HFFc6 (cell line): ENCODE measurements at places on chromosomes 4 and X.
A peak's percentile ranks its signal among the peaks of the same experiment; 100 is the strongest.

GRCh38 chr4:118904418-118904817 is 15.8 kb downstream of the SYNPO2 start:
- DNase-seq: no peak

- peak; percentile 1 for DNase-seq
Observed at GRCh38 chrX:21745756-21746155, 12.2 kb downstream of the SMPX start.

DNA sequence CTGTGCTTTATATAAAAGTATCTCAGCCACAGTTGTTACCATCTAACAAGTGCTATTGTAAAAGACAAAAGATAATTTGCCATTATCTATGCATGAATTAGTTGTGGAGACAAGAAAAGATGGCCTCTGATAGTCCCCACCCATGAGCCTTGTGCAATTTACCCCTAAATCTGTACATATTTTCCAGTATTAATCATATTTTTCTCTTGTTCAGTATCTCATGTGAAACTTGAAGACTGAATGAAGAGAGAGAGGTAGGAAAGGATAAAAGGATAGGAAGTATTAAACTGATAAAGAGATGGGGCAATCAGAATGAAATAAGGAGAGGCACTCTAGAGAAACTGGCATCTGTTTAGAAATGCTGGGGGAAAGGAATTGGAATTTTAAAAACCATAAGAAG is 3.7 kb downstream of the MYOZ2 start:
- no peak for DNase-seq

- no peak for DNase-seq
Observed at GRCh38 chrX:133300591-133300990, 82.4 kb upstream of the TFDP3 start.

- DNase-seq: no peak
Observed at GRCh38 chrX:94914235-94914634, 1240.2 kb downstream of the FAM133A start.

GRCh38 chrX:103356130-103356798 is at the start of gene TCEAL9:
TCEAL9 (plus strand) TSS chrX:103356506; CDS start chrX:103357685, 1,179 bp downstream.
- peak; percentile 42 for DNase-seq

GRCh38 chr4:130985371-130985770 is 1889.4 kb downstream of the C4orf33 start:
- no peak for DNase-seq
